ENCODE measurements at places on chromosomes 5 and 9.

DNA sequence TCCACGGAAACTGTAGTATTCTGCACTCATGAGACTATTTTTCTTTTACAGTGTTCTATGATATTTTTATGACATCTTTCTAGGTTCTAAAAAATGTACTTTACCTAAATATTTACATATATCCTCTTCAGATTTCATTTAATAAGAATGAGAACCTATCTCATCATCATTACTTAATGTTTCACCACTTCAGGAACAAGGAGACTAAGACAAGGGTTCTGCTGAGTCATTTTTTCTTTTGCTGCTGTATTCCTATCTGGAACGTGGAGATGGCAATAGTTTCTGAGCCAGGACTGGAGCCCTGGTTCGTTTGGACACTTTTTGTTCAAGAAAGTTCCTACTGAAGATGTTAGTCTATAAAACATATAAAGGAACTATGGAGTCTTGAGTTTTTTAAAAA, 258.2 kb upstream of the MAP3K1 start:
- DNase-seq = no peak

- DNase-seq = no peak
Measured at GRCh38 chr5:115455301-115455707, 89.3 kb downstream of the FEM1C start.

DNA sequence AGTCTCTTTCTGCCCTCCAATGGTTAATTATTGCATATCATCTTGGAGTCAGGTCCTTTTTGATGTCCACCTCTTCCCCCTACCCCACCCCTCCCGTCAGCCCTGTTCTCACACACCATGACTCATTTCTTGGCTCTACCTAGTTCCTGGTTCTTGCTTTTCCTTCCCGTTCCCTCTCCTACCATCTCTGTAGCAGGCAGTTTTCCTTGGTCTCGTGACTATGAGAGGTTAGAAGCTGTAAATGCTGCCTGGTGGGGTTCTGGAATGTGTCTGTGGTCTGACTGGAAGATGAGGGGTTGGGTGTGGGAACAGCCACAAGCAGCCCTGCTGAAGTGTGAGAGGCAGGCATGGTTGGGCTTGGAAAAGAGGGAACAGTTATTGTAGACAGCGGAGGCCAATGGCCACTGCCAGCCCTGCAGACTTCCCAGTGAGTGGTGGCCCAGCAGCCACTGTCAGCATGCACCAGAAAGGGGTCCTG, 18.2 kb downstream of the SLC22A5 start:
- no peak for DNase-seq

- DNase-seq = peak; percentile 93
Measured at GRCh38 chr9:134707031-134707680, 65.6 kb downstream of the COL5A1 start.

DNA sequence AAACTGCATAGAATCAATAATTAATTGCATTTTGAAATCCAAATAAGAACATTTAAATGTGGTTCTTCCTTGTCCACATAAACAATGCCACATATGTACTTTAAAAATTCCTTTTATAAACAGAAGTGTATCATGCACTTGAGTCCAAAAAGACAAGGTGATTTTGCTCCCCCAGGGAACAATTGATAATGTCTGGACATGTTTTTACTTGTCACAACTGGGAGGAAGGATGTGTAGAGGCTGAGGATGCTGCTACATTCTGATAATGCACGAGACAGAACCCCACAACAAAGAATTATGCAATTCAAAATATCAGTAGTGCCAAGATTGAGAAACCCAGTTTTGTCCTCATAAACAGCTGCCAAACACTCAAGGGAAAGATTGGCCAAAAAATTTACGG, 181.1 kb upstream of the ISL1 start:
- DNase-seq = no peak

DNA sequence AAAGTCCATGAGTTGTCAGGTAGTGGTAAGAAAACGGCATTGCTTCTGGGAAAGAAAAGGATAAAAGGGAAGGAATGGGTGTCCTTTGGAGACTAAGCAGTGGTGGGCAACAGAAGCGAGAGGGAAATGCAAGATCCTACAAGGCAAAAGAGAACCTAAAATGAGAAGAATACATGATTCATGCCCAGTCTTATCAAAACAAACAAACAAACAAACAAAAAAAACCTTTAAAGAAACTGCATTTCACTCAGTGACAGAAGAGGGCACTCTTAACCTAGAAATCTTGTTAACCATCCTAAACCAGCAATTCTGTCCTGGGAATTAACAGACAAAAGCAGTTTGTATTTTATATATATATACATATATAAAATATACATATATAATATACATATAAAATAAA, 88.5 kb downstream of the SUSD1 start:
- DNase-seq = peak; percentile 9

DNA sequence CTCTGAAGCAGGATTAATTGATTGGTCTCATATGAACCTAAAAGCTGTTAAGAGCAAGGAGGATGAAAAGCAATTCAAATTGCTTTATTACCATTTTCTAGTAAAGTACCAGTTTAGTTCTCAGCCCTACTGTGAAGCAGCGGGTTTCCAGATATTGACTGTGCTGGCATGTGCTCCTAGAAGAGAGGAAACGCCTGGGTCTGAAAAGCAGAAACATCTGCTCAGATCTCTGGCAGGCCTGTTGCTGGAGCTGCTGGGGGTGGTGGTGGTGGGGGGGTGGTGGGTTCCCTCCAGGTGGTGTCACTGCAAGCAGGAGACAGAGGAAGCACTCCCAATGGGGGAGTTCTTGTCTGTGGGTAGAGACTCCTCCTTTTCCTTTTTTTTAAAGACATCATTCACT, 105.5 kb upstream of the ZNF462 start:
- peak; percentile 2 for DNase-seq

DNA sequence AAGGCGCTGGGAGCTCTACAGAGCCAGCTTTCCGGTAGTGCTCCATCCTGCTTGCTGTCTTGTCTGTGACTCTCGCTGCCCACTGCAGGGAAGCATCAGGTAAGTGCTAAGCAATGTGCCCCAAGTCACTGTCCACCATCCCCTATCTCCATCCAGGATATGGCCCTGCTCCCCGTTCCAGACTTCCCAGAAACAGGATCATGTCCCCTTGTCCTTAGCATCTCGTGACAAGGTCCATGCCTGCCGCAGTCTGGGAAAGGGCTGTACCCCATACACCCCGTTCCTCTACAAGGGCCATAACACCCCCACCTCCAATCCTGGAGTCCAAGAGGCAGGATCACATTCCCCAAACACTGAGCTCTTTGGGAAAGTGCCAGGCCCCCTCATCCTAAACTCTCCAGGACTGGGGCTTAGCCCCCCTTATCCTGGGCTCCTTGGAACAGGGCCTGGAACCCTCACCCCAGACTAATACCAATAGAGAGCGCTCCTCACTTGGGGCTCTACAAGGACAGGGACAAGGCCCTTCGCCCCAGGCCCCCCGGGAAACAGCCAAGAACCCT, 566 bp downstream of the RPP25L start:
- no peak for DNase-seq

DNA sequence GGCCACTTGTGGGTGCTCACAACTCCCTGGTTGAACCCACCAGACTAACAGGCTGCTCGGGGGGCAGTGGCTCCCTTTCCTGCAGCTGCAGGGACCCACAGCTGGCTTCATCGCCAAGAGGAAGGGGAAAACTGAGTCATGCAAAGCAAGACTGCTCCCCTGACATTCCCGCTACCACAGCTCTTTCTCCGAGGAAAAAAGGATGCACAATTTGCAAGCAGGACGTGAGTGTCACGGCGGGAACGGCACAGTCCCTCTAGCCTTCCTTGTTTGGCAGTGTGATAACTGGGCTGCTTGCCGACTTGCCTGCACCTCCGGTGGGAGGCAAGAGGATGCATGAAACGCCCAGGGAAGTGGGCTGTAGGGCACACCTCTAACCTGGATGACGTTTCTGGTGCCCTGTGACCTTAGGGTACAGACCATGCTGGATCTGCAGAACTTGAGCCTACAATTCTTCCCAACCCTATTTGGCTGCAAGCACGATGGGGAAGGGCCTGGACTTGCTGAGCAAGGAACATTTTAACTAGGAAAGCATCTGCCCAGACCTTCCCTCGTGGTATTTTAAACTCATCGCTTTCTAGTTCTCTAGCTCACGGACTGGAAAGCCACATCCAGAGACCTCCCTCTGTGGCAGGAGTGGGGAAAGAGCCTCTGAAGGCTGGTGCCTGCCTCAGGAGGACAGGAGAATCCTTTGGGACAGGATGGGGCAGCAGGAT, 7.8 kb downstream of the SH3PXD2B start:
- DNase-seq = no peak

DNA sequence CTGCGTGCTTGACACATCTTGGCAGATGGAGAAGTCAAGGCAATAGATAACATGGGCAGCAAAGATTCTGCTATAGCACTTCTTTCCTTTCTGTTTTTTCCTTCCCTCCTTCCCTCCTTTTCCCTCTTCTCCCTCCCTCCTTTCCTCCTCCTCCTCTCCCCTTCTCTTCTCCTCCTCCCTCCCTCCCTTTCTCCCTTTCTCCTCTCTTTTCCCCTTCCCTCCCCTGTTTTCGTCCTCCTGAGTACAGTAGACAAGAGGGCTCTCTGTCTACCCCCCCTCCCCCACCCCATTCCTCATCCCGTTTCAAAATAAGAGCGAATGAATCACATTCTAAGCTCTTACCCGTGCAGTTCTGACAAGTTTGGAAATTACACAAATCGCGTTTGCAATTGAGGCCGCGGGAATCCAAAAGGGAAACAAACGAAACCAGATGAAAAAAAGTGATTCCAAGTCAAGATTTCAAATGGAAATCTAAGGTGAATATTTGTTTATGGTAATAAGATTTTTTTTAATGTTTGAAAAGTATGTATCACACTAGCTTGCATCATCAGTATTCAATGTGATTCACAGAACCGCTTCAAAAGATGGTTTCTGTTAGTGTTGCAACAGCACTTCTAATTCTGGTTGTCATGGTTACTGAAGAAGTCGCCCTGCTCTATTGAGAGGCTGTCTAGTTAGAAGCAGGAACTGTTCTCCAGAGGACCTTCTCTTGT, 1.3 kb downstream of the NIM1K start:
- peak; percentile 67 for DNase-seq

GRCh38 chr5:72518001-72518683, 10.9 kb upstream of the ZNF366 start:
- DNase-seq = no peak

- peak; percentile 67 for DNase-seq
Measured at GRCh38 chr9:83281306-83282255, 218.6 kb upstream of the RASEF start.

GRCh38 chr9:33645706-33646105, 121.7 kb downstream of the ANKRD18B start:
- peak; percentile 13 for DNase-seq

DNA sequence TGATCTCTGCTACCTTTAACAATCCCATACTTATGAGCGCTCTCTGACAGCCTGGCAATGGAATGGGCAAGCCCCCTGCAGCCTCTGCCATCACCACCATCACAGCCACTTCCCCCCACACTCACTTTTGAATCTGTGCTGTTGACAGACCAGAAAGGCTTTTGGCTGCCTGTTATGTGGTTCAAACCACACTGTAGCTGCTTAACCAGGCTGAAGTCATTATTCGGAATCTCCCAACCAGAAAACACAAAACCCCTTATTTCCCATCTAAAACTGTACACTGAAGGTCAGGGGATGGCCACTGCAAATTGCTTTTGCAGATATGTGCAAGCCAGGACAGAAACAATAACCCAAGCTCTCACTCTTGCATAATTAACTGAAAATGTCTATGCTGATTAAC, 35.8 kb downstream of the PTCH1 start:
- DNase-seq = no peak

DNA sequence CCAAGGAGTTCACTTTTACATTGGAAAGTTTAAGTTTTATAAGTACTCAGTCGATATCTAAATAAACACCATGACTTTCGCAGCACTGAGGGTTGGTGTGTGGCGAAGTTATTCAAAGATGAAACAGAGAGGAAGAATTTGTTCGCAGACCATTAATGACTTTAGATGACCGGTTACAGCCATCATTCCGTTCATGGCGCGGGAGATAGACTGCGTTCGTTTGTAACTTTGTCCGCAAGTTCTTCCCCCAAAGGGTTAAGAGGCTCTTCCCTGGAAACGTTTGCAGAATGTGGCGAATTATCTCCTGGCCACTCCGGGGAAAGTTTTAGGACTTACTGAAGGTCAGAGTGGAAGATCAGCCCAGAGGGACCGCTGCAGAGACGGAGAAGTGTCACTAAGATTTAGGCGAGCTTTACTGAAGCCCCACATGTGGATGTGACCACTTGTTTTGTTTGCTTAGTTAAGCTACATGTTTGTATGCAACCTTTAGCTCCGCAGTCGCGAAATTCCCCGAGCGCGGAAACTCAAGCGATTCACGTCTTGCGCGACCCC, 2.2 kb upstream of the FOXD1 start:
- no peak for DNase-seq

DNA sequence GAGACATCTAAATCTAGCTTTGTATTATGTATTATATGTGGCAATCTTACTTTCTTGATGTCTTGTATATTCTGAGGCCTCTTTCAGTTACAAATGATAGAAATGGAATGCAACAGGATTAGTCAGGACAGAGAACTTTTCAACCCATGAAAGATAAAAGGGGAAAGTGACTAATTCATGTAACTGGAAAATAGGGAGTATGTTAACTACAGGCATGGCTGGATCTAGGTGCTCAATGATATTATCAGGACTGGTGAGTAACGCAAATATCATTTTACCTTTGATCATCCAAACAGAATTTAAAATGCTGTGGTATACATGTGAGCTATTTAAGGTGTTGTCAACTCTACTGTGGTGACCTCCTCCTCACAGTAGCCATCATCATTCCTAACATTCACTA, 215.7 kb upstream of the GLRA1 start:
- DNase-seq = no peak

- no peak for DNase-seq
Measured at GRCh38 chr9:76552751-76553455, 93.9 kb downstream of the GCNT1 start.

- no peak for DNase-seq
Measured at GRCh38 chr5:143887903-143888665, 76.1 kb downstream of the HMHB1 start.

GRCh38 chr5:124239572-124239971, 506.9 kb downstream of the ZNF608 start:
- no peak for DNase-seq

- no peak for DNase-seq
Measured at GRCh38 chr9:103193992-103194391, 198.9 kb downstream of the CYLC2 start.

GRCh38 chr9:113480612-113481011, 17.1 kb downstream of the RGS3 start:
- DNase-seq = no peak

DNA sequence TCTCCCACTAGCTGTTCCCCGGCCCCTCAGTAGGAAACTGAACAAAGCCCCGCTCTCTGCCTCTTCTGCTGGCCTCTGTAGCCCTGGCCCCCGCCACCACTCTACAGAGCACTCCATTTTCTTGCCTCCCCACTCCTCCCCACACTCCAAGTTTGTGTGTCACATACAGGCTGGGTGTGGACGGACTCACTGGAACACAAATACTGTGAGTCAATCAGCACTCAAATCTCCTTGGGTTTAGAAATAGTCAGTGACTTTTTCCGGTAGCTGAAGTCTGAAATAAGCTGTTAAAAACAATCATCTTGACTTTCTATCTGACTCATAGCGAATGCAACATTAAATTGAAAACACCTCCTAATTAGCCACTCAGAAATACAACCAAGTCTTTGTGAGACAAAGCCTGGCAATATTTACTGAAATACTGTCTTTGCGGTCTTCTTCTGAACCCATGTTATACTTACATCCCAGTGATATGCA, 122.5 kb downstream of the LHFPL2 start:
- no peak for DNase-seq
